ENCODE measurements at places on chromosomes 2 and 18.

DNA sequence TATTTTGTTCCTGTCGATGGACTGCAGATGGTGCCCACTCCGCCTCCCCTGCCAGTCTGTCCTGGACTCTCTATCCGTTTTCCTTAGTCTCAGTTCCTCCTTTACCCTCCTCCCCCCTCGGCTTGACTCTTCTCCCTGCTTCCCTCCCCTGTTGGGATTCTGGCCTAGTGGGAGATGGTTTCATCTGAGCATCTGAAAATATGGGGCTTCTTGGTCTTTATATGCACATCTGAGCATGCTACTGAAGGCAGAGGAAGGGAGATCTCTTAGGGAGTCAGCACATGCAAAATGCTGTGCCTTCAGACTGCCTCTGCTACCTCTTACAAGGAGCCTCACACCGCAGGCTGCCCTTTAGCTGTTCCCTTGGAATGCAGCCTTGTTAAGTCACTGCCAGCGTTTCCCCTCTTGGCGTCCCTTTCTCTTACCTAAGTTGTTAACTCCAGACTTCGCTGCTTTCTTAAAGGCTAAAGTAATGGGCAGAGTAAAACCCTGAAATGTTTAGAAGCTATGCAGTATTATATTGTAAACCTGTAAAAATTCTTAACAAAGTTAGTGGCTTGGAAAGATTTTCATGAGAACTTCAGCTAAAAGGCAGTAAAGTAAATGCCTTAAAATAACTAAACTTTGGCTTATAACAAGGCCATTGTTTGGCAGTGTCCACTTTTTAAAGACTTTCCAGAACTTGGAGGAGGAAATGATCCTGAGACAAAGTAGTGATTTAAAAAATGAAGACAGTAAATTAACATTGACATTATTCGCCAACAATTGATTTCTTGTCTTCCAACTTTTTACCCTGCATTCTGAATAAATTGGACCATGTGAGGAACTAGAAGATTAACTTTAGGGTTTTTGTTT is 49.8 kb downstream of the LDLRAD4 start:
- DNase-seq, result no peak

DNA sequence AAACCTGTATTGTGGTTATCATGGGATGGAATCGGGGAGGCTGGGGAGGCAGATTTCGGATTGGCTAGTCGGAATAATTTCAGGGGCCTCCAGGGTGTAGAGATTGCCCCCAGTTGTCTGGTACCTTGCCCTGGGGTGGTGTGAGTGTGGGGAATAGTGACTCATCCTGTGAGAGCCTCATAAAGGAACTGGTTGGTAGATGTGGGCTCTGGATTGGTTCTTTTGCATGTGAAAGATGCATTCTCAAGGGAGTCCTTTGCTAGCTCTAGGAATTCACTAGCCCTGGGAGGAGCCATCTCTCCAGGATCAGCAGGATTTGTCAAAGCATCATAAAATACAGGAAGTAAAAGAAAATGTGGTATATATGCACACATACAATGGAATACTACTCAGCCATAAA is 331.6 kb downstream of the SETBP1 start:
- no peak for DNase-seq

DNA sequence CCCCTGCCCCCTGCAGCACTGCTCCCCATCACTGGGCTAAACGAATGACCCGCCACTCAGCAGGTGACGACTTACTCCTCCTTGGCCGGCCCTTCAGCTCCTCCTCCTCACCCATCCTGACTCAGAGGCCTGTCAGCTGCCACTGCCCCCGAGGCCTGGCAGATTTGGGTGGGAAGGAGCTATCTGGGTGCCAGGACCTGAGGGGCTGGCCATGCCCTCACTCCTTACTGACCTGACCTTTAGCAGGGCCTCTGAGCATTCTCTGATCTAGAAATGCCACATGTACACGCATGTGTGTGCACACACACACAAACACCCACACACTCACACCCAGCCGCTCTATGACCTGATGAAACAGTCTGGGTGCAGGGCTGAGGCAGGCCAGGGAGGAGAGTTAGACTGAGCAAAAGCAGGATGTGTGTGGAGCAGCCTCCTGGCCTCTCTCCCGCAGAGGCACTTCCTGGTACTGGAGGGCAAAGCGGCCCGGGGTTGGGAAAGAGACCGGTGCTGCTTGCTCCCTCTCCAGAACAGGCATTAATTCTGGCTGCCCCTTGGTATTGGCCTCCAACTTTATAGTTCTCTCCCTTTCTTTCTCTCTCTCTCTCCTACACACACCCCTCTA is 68.0 kb downstream of the ZFP36L2 start:
- no peak for DNase-seq

DNA sequence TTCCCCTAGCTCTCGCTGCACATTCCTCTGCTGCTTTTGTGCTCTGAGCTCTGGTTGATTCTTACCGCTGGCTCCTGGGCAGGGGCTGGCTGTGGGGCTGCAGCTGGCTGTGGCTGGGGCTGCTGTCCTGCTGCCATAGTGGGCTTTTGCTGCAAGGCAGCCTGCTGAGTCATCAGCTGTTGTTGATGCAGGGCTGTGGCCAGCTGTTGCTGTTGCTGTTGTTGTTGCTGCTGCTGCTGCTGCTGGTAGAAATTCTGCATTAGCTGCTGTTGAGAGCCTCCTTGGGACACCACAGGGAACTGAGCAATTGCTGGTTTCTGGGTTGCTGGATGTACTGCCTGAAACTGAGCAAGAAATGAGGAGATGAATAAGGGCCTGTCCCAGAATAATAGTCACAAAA is 77.2 kb upstream of the NFU1 start:
- no peak for DNase-seq

- no peak for DNase-seq
Measured at GRCh38 chr2:25572638-25573037, 100.7 kb downstream of the DTNB start.

GRCh38 chr2:56580242-56580641 is 396.5 kb downstream of the CCDC85A start:
- no peak for DNase-seq

GRCh38 chr2:166157578-166157977 is 29.8 kb upstream of the SCN1A start:
- DNase-seq, result no peak

DNA sequence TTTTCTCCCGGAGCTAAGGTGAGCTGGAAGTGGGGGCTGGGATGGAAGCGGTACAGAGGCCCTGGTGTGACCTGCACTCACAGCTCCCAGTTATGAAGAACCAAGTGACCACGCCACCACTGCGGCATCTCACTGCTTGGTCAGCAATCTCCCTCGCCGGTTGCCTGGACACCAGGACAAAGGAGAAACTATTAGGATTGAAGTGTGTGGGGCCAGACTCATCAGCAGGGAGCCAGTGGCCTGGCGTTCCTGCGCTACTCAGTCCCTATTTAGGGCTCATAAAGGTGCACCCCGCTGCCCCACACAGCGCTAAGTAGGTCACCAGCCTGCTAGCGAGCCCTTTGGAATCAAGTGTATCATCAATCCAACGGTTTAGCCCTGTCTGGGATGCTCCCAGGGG is 82.9 kb downstream of the ZCCHC2 start:
- no peak for DNase-seq

- no peak for DNase-seq
Measured at GRCh38 chr2:75922191-75922590, 211.5 kb upstream of the GCFC2 start.

- no peak for DNase-seq
Measured at GRCh38 chr2:113124181-113124961, 3.0 kb upstream of the IL1RN start.

GRCh38 chr2:102041351-102041750 is 49.6 kb downstream of the IL1R2 start:
- no peak for DNase-seq

DNA sequence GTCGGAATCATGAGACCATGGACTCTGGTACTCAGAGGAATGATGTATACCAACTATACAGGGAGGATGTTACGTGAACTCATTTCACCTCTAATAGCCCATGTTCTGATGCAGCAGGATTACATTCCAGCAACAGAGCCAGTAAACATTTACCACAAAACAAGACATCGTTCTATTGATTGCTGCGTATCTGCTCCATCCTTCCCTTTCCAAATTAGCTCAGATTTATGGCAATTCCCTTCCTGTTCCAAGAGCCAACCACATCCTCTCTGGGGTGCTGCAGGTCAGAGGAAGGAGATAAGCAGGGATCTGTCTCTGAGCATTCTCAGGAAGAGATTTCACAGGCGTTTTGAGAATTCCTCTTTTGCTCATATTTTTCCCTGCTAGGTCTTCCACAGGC is 98.3 kb downstream of the KLF7 start:
- no peak for DNase-seq

DNA sequence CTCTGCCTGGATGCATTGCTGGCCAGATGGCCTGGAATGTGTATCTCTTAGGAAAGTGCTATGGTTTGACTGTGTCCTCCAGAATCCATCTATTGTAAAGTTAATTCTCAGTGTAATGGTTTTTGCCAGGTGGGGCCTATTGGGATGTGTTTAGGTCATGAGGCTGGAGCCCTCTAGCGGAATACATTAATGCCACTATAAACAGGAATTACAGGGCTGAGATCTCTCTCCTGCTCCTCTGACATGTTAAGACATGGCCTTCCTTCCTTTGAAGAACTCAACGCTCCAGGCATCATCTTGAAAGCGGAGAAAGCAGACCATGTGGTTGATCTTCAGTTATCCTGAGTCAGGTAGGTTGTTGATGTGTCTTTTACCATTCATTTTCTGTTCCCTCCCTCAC is 276.4 kb downstream of the RPIA start:
- DNase-seq, result peak; percentile 11

DNA sequence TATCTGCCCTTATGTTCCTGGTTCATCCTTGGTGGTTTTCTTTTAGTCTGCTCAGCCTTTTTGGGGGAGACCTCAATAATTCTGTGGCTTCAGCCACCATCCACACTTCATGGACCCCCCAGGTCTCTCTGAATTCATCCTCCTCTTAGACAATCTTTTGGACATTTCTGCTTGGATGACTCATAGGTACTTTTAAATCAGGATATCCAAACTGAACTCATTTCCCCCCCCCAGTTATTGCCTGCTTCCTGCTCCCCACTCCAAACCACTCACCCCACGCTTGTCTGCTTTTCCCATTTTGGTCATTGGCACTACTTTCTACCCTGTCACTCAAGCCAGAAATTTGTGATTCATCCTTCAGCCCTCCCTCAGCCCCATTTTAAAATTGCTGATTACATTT is 78.5 kb downstream of the TANC1 start:
- no peak for DNase-seq

DNA sequence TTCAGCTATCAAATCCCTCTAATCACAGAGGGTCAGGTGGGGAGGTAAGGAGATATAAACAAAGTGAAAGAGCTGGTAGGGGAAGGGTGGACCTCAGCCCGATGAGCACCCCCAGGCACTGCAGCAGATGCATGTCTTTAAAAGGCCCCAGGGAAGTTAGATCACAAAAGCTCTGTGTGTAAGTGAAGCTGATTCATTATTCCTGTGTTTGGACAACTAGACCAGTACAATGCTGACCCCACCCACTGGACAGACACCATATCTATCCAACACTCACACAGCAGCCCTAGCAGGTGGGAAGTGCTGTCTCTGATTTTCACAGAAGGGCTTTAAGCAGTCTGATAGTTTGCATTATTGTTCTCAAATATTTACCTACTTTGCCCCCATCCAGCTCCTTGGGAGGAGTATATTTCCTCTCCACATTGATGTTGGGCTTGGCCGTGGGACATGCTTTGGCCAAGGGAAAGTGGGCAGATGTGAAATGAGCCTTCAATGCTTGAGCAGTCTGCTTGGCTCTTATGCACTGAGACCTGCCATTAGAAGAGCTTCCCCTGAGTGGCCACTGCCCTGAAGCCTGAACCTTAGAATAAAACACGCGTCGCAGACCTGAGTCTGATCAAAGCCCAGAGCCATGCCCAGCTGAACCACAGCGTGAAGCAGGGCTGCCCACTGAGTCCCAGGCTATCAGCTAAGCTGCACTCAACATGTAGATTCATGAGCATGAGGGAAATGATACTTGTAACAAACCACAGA is 111.4 kb downstream of the COPS8 start:
- peak; percentile 50 for DNase-seq

- DNase-seq, result no peak
Measured at GRCh38 chr2:70099270-70099669, 12.0 kb downstream of the PCBP1 start.

DNA sequence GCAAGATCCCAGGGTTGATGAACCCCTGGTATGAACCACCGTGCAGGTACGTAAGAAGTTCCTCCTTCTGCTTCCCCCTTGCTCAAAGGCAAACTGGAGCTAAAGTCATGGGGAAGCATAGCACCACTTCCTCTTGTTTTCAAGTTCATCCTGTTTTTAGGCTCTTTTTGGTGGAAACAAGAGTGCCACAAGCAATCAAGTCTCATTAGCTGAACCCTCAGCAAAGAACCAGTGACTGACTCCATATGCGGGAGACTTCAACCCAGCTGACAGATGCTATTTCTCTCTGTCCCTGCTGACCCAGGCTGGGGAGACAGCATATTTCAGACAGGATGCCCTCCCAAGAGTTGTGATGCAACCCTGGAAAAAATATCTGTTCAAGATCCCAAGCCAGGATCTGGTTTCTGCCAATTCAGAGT is 47.7 kb downstream of the BCL2 start:
- no peak for DNase-seq

GRCh38 chr2:98793275-98793674 is 62.3 kb upstream of the MGAT4A start:
- DNase-seq, result no peak

DNA sequence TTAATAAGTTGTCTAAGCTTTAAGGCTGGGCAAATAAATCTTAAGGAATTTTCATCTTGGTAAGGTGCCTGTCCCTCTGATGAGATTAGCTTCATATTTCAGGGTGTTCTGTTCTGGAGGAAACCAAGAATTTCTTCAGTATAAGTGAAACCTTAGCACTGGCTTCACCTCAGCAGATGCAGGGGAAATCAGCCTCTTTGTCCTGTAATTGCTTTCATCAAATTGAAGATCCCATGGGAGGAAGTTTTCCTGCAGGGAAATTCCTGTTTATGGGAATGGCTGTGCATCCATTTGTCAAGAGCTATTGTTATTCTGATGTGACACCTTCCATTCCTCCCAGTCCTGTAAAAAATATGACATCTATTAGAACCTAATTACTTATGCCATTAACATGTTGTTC is 174.5 kb downstream of the PTPRM start:
- no peak for DNase-seq

DNA sequence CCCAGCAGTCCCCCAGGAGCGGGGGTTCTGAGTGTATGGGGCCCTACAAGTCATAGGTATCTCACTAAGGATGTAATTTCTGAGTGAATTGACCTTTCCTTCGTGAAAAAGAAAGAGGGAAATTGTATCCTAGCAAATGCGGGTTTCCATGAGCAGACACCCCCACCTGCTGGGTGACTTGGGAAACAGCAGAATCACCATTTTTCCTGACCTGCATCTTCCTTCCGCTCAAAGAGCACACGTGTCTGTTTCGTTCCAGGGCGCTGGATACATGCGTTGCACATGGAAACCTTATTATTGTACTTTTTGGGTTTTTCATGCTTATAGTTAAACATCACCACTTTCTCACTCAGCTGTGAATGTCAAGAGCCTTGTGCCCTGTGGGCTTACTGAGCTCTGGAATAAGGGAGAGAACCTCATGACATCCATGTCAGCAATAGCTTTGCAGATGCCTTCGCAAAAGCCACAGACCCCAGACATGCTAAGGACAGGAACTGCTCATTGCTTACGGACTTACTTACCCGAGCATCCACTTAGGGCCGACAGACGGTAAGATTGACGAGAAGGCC is 132.8 kb downstream of the TPO start:
- DNase-seq, result peak; percentile 41

- DNase-seq, result no peak
Measured at GRCh38 chr2:181404472-181404871, 52.7 kb upstream of the ITGA4 start.
